ENCODE measurements at places on chromosomes 6 and 20.
A peak's percentile ranks its signal among the peaks of the same experiment; 100 is the strongest.

DNA sequence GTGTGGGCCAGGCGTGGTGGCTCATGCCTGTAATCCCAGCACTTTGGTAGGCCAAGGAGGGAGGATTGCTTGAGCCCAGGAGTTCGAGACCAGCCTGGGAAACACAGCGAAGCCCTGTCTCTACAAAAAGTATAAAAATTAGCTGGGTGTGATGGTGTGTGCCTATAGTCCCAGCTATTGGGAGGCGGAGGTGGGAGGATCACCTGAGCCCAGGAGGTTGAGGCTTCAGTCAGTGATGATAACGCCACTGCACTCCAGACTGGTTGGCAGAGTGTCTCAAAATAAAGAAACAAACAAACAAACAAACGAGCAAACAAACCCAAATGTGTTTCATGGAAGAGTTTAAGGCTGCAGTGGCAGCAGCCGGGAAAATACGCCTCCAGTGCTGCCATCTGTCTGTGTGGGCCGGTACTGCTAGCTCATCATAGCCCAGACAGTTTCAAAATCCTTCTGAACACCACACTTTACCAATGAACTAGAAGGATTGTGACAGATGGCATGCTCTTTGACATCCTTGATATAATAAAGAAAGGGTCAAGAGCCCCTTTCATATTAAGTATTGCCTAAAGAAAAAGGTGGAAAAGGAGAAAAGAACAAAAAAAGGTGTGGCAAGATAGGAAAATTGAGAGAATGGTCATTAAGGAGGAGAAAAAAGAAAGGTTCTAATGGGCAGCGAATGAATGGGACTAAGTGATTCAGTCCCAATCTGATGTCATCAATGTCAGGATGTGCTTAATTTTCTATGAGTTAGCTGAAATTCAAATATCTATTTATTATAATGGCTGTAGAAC, 298.6 kb downstream of the SYNE1 start:
- DNase-seq: peak; percentile 48

DNA sequence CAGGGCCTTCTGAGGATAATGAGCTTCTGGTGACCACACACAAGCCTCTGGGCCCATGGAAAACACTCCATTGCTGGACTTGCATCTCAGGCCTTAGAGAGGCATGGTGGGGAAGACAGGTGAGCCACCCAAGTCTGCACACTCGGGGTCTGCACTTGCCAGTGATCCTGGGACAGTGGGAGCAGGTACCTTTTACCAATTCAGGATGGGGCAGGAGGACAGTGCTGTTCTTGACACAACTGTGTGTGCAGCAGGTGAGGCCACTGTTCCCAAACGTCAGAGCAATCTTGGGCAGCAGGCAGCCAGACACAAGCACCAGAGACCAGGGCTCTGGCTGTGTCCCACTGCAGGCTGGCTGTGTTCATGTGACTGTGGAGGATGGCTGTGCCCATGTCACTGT, 221.3 kb downstream of the ERMARD start:
- DNase-seq: no peak

DNA sequence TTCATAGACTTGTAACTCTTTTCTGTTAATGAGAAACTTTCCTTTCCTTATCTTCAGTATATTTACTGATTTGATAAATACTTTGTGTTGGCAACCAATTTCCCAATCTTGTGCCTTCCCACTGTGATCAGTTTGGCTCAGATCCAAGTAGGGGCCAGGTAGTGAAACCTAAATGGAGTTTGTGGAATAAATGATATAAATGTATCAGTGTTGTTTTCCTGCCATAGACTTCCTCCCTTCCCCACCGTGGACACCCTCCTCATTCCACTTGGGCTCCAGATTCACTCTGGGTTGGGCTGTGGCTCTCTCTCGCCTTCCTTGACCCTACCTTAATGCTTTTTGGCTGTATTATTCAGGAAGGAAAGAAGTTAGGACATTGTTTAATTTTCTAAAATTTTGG, 1.3 kb downstream of the ZKSCAN3 start:
- no peak for DNase-seq

GRCh38 chr20:60900618-60901017, 351.4 kb upstream of the CDH4 start:
- no peak for DNase-seq

DNA sequence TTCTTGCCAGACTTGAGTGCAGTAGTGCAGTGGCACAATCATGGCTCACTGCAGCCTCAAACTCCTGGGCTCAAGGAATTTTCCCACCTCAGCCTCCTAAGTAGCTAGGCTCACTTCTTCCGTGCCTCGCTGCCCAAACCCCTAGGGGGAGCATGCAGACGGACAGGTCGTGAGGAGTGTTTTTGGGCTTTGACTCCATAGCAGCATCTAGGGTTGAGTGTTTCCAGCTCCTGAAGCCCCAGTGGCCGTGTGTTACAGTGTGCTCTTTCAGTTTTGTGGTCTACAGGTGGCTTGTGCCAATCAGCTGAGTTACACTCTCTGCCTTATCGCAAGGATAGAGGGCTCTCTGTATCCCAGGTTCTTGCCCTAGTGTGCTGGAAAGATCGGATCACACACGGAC, 33.4 kb downstream of the NCOA3 start:
- DNase-seq: no peak

- no peak for DNase-seq
These were observed 45.1 kb upstream of the TBX18 start for GRCh38 chr6:84809455-84809854.

DNA sequence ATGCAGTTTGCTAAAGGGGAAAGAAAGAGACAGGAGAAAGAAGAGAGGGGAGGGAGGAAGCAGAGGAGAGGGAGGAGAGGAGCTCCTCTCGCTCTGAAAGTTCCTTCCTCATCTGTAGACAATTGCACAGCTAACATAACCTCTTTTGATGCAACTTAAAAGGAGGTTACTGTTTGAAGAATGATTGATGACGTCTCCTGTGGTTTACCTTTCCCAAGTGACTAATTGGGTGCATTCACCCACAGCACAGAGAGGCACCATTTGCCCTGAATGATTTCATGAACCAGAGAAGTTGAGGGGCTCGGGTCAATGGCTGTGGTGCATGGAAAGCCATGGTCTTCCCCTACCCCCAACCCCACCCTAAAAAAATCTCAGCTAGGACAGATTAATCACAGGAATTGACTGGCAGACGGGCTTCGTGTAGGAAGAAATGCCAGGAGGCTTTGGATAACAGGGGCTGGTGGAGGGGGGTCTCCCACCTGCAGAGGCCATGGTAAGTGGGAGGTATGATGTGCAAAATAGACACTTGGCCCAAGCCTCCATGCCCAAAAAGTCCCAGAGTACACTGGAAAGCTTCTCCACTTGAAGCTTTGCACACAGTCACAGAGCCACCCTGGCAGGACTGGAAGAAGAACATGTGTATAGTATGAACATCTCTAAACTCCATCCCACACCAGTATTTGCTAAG, 213.7 kb downstream of the ANKRD60 start:
- no peak for DNase-seq

- no peak for DNase-seq
These were observed 7.7 kb upstream of the TMEM181 start for GRCh38 chr6:158552055-158552795.

- no peak for DNase-seq
These were observed 39.3 kb upstream of the OSTM1 start for GRCh38 chr6:108113557-108114519.

GRCh38 chr20:7989379-7989778, 30.2 kb downstream of the TMX4 start:
- no peak for DNase-seq

- no peak for DNase-seq
These were observed 42.1 kb downstream of the DAAM2 start for GRCh38 chr6:39834278-39834677.

DNA sequence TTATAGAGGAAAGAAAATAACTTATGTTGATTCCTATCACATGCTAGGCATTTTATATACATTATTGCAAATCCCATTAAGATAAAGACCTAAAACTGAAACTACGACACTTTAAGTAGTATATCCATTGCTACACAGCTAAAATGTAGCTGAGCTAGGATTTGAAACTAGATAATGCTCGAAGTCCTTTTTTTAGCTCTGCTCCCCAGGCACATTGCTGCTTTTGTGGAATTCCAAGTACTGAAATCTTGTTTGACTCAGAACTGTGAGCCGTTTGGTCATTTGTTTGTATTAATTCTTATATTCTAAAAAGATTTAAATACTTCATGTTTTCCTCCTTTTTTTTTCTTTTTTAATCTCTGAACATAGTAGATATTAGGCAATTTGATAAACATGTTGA, 644.8 kb downstream of the HACE1 start:
- no peak for DNase-seq

- peak; percentile 63 for DNase-seq
These were observed 3.7 kb downstream of the PRSS16 start for GRCh38 chr6:27251112-27251605.

GRCh38 chr6:131122007-131122406, 13.3 kb upstream of the AKAP7 start:
- DNase-seq: no peak

- DNase-seq: no peak
These were observed 17.8 kb downstream of the B4GALT5 start for GRCh38 chr20:49695830-49696229.

GRCh38 chr6:39508515-39508914, 186.0 kb upstream of the KCNK16 start:
- DNase-seq: no peak

- DNase-seq: no peak
These were observed 10.3 kb downstream of the TOP1 start for GRCh38 chr20:41038878-41039404.

- DNase-seq: no peak
These were observed 47.0 kb upstream of the PRL start for GRCh38 chr6:22343864-22344263.

GRCh38 chr6:123770247-123770949, 33.3 kb upstream of the NKAIN2 start:
- no peak for DNase-seq

- DNase-seq: no peak
These were observed 413.2 kb upstream of the GJE1 start for GRCh38 chr6:141719476-141719875.

DNA sequence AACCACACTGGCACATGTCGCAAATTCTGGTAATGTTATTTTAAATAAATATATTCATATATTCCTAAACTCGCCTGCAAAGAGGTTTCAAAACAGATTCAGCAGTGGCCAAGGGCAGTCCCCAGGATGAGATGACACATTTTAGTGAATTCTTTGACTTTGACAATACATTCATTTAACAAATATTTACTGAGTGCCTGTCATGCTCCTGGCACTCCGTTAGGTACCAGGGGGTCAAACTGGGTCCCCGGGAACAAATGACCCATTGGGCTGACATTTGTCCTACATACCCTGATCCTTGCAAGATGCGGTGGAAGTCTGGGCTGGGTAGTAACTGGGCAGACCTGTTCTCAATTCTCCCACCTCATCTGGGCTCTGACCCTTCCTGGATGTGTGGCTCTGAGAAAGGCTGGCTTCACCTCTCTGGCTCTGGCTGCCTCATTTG, 74.9 kb downstream of the FYN start:
- DNase-seq: no peak
